H1 (cell line): ENCODE measurements at places on chromosomes 7 and 10. TPM values are rescaled to one million over a fixed set of nuclear protein-coding genes. Genes with fewer than 3 reads are reported as not detected.

- DNase-seq: no peak
Measured at GRCh38 chr7:155785536-155785935, 26.7 kb downstream of the SHH start.

DNA sequence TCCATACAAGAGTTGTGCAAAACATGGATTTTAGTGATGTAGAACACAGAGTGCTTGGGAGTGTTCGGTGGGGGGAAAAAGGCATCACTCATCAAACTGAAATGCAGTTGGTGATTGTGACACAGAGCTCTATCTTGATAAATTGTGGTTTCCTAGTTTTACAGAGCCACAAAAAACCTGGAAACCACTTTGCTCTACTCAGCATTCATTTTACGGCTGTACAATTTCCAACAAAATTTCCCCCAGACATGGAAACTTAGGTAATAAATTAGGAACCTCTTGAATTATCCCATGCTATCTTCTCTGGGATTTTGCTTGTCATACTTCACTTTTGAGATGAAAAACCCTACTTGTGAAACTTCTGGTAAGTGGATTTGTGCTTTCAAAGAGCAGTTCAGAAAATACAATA lies 614.9 kb upstream of the FZD8 start:
- no peak for DNase-seq

Gene UFSP1
- 1.6 and 2.1 TPM in 2 replicates for polyA plus RNA-seq

Gene CHAT
- polyA plus RNA-seq: not detected in 2 replicates
